Upper lobe of left lung (tissue), 6 donors: ENCODE measurements at places on chromosomes 6 and 20. TPM values are rescaled to one million over a fixed set of nuclear protein-coding genes. Genes with fewer than 3 reads are reported as not detected.

GRCh38 chr6:143328876-143329275, 121.6 kb downstream of the ADAT2 start:
- no peaks in the 10 kb centered on the region for H3K27me3 ChIP-seq
- H3K36me3 ChIP-seq = no peaks in the 10 kb centered on the region
- DNase-seq = no peak
- H3K4me3 ChIP-seq = no peak overlapping the region
- H3K27ac ChIP-seq = no peak overlapping the region

DNA sequence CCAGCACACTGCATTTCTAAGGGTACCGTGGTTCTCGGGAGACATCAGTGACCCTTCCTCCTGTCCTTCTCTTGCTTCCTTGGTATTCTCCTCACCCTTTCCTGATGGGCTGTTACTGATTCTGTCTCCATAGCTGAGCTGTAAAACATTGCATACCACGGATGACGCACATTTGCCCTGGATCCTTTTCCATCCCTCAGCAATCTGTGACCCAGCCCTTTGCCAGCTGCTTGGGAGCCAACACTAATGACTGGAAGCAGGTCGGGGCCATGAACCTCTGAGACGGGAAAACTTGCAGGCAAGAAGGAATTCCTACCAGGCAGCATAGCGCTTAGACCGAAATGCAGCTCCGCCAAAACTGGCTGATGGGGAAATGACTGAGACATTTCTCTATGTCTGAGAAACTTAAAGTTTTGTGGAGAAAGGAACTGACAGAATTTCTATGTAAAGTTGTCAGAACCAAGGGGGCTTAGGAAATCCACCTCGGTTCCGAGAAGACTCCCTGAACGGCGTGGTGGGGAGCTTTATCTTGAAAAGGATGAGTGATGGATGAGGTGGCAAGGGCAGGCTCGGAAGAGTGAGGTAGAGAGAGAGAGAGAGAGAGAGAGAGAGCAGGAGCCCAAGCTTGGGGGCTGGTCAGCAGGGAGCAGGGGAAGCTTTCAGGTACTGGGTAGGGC, 19.2 kb downstream of the TUBB2B start:
- no peaks in the 10 kb centered on the region for H3K36me3 ChIP-seq
- H3K4me3 ChIP-seq = no peak overlapping the region
- DNase-seq = no peak
- H3K27ac ChIP-seq = no peak overlapping the region
- no peaks in the 10 kb centered on the region for H3K27me3 ChIP-seq

Gene PSMA7
- total RNA-seq = 248 TPM

Gene MCCD1
- total RNA-seq = not detected
